ENCODE measurements at places on chromosomes 11 and 22.

DNA sequence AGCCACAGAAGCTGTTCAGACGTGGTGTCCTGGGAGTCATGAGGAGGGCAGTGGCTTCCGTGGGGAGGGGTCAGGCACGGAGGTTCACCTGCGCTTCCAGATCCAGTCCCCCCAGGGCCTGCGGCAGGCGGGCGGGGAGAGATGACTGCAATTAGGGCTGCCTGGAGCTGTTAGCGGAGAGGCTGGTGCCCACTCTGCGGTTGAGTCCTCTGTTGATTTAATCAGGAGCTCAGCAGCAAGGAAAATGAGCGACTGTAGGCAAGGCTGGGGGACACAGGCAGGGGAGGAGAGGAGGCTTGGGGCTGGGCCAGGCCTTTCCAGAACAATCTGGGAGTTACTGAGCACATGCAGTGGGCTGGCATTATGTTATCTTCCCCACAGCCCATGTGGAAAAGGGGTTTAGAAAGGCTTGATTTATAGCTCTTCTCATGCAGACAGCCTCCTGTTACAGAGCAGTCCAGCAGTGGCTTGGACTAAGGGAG, 13.1 kb downstream of the PLCB3 start:
- no peak for DNase-seq

DNA sequence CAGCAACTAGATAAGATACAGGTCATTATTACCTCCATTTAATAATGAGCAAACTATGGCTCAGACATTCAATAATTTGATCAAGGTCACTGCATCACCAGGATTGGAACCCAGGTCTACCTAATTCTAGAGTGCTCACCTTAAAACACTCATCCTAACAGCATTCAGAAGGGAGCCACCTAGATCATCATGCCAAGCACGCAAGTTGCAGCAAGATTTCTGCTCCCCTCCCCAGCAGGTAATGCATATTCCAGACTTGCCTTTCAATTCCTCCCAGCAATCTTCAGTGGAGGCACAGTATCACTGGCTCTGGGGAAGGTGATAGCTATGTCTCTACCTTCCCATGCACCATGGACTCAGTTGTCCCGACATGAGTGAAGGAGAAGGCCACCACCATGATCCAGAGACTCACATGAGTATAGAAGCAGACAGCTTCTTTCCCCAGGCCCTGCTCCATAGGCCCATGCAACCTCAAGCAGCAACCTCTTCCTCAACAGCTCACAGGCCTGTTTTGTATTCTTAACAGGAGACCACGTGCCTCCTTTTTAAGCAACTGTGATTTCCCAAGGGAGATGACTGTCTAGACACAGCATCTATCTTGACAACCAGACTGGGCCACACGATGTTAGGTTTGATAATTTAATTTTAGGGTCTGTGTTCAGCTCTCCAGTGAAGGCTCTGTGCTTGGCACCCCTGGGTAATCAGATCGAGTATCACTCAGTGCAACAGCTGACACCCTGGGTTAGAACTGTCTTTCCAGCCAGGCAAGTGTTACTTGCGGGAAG, 36.4 kb downstream of the RAB30 start:
- no peak for DNase-seq

DNA sequence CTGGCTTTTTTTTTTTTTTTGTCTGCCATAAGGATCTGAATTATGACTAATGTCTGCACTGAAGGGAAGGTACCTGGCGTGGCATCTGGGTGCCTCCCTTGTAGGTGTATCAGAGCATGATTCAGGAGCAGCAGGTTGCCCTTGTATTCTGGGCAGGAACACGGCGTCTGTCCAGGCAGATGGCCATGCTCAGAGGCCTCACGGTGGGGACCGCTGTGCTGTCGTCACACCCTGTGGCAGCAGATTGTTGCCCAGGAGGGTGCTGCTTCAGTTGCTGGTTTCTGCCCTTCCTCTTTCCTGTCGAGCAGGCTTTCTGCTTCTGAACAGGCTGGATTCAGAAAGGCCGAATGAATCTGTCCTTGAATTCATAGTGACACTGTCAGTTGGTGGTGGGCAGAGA, 11.0 kb downstream of the ZNRF3 start:
- no peak for DNase-seq

DNA sequence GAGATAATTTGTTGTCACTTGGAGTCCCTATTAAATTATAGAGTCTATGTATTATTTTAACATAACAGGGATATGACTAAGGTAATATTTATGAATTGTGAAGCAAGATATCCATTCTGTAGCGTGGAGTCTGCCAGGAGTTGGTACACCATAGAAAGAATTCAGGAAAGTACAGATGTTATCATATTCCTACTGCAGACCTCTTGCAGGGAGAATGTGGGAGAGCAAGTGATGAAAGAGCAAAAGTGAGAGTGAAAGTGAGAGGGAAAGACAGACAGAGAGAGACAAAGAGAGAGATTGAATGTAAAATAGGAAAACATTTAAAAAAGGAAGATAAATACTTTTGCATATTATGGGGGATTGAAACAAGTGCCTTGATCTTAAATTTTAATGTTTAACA, 468.8 kb downstream of the CNTN5 start:
- DNase-seq = no peak

DNA sequence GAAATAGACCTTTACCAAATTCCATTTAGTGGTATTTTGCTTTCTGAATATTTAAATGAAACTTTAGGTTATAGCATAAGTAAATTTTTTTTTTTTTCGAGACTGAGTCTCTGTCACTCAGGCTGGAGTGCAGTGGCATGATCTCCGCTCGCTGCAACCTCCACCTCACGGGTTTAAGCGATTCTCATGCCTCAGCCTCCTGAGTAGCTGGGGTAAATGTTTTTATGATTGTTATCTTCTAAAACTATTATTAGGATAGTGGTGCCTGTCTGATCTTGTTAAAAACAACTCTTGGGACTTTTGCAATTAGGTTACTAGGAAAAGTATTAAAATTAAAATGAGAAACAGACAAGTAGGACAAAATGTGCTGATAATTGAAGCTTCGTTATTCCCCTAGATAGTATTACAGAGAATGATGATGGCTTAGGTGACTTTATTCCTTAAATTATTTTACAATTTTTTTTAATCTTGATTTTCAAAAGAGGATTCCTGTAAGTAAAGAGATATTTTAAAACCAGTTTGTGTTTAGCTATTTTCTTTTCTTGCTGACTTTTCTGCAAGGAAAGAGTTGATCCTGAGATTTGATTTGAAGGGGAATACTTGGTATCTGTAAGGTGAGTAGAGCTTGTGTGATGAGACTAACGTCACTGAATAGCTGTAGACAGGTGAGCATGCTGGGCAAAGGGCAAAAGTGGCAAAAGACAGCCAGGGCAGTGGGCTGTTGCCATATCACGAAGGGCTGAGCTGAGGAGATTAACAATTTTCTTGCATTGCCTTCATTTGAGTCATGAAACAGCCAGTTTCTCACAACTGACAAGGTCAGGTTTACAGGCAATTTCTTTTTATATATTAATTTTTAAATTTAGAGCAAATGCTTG, 20.8 kb downstream of the CRKL start:
- no peak for DNase-seq

- DNase-seq = no peak
Observed at GRCh38 chr11:3130269-3131071, 34.6 kb downstream of the OSBPL5 start.

- no peak for DNase-seq
Observed at GRCh38 chr11:88680806-88681205, 343.3 kb upstream of the CTSC start.

DNA sequence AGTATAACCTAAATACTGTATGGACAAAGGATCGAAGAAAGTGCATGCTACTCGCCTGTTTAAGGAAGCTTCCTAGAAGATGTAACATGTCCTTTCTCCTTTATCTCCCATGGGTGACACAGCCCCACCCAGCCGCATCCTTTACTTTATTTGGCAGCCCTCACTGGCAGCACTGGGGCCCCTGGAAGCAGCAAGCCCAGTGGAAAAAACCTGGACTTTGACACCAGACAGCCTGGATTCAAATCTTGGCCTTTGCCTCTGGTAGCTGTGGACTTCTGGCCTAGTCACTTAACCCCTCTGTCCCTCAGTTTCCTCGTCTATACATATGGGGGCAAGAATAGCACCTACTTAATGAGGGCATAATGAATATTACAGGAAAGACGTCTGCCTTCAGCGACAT, 67.1 kb downstream of the MYEOV start:
- DNase-seq = no peak

- DNase-seq = no peak
Observed at GRCh38 chr22:44935724-44936123, 74.1 kb downstream of the PHF21B start.

DNA sequence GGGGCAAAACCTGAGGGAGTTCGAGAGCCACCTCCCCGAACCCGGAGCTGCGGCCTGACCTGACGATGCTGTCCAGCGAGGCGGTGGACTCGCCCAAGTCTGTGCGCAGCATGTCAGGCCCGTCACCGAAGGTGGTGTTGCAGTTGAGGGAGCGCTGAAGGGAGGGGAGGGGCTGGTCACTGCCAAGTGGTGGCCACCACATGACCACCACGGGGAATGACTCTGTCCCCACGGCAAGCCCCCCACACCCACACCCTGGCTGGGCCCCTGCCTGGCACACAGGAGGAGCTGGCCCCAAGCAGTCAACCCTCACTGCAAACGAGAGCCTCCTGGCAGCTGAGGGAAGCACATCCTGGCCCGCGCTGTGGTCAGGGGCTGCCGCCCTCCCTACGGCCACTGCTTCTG, 30.8 kb downstream of the TRMU start:
- no peak for DNase-seq

DNA sequence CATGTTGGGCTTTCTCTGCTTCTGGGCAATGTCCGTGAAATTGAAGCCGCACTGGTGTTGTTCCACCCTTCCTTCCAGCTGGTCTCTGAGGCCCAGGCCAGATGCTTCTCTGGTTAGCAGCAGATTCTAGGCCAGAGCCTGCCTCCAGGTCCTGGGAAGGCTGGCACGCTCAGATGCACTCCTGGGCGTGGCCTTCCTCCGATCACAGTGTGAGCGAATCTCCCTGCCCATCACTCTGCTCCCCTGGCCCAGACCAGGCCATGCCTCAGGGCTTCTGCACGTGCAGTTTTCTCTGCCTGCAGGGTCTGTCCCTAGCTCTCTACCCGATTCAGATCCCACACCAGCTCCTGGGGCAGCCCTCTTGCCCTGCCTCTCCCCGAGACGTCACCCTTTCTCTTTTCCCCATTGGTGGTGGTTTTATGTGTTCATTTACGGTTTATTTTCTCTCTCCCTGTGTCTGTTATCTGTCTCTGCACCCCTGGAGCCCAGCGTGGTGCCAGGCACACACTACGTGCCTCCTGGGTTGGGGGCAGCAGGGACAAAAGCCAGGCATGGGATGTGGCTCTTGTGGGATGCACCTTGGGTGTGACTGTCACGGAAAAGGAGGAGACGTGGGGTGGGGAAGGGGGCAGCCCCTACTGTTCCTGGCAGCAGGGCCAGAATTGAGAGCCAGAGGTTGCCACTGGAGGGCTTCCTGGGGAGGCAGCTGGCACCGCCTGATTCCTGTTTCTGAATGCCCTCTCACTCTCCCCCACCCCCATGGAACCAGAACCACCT, 66.0 kb downstream of the KCNQ1 start:
- no peak for DNase-seq

DNA sequence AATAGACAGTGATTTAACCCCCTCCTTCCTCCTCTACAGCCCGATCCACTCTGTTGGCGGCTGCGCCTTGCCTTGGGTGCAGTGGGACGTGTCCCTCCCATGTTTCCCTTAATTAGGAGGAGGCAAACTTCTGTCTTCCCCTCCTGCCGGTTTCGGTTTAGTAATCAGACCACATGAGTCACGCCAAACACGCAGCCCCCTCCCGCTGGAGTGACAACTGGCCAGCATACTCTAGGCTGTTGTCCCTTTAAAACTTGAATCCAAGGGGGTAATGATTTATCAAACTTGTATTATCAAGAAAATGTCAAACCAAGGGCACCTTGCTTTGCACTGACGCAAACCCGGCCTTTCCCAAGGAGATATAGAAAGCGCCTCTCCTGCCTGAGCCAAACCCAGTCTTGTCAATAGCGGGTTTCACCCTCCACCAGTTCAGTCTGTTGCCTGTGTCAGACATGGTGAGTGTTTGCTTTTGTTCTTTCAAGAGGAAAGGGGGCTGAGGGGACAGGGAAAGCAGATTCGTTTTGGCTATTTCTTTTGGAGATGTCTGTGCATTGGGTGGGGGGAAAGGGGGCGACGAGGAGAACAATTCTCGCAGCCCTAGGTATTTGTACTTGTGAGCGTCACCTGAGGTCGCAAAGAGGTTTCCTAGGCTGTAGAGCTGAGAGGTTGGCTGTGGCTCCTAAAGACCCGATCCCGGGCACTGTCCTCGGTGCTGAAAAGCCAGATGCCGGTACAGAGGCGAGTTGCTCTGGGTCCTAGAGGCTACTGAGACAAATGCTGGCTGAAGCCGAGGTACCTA, at the start of gene SLC6A5:
SLC6A5 (plus strand) TSS at position 388 of the 799 bp plus-strand sequence; CDS start at position 453, 65 bp downstream.
- peak; percentile 11 for DNase-seq

- DNase-seq = no peak
Observed at GRCh38 chr11:55791606-55792005, 3.8 kb upstream of the OR5D14 start.

GRCh38 chr11:132981131-132981956, 551.0 kb downstream of the OPCML start:
- DNase-seq = no peak

DNA sequence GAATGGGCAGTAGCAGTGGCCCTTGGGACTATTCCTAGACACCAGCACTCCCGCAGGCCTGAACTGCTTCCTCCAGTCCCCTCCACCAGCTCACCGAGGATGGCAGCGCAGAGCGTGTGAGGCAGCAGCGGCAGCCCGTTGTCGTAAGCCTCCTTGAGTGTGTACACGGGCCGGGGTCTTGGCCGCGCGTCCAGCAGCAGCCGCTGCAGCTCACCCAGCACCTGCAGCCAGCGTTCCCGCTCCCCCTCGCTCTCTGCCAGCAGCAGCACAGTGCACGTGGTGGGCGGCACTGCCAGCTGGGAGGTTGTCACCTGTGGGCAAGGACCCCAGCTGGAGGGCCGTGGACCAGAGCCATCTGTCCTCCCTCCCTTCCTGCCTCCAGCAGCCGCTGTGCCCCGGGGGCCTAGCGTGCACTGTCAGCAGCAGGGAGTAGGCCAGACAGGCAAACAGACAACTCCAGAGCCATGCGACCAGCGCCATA, 13.0 kb downstream of the CDC42BPG start:
- DNase-seq = no peak

DNA sequence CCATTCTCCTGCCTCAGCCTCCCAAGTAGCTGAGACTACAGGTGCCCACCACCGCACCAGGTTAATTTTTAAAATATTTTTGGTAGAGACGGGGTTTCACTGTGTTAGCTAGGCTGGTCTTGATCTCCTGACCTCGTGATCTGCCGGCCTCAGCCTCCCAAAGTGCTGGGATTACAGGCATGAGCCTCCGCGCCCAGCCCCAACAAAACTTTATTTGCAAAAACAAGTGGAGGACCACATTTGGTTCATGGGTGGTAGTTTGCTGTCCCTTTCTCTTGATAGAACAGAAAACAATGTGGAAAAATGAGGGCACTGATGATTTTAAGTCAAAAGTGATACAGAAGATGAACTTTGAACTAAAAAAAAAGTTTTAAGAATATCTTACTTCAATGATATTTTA, 121.8 kb upstream of the SERPIND1 start:
- DNase-seq = no peak

- DNase-seq = no peak
Observed at GRCh38 chr11:72363112-72363511, 71.2 kb downstream of the CLPB start.

GRCh38 chr11:128311742-128312719, 275.3 kb downstream of the ETS1 start:
- DNase-seq = no peak
